Stomach (tissue), 19 donors: ENCODE measurements at places on chromosomes 7 and 10. TPM values are rescaled to one million over a fixed set of nuclear protein-coding genes. Genes with fewer than 3 reads are reported as not detected.

- H3K4me3 ChIP-seq = no peak overlapping the region
- H3K4me1 ChIP-seq = no peaks in the 10 kb centered on the region
- no peaks in the 10 kb centered on the region for H3K27me3 ChIP-seq
- no peak for DNase-seq
- no peak overlapping the region for H3K27ac ChIP-seq
- H3K36me3 ChIP-seq = no peaks in the 10 kb centered on the region
Observed at GRCh38 chr10:69815104-69815503, 13.4 kb downstream of the COL13A1 start.

- DNase-seq = no peak
- H3K4me3 ChIP-seq = no peak overlapping the region
- H3K27ac ChIP-seq = no peak overlapping the region
- H3K4me1 ChIP-seq = peaks cover 40% of the 10 kb centered on the region
- H3K27me3 ChIP-seq = no peaks in the 10 kb centered on the region
Observed at GRCh38 chr10:119526149-119526548, 16.4 kb downstream of the RGS10 start.

- H3K27ac ChIP-seq = no peak overlapping the region
- H3K4me3 ChIP-seq = no peak overlapping the region
- peaks cover 83% of the 10 kb centered on the region for H3K4me1 ChIP-seq
Observed at GRCh38 chr10:125005312-125006187, 63.6 kb downstream of the ZRANB1 start.

DNA sequence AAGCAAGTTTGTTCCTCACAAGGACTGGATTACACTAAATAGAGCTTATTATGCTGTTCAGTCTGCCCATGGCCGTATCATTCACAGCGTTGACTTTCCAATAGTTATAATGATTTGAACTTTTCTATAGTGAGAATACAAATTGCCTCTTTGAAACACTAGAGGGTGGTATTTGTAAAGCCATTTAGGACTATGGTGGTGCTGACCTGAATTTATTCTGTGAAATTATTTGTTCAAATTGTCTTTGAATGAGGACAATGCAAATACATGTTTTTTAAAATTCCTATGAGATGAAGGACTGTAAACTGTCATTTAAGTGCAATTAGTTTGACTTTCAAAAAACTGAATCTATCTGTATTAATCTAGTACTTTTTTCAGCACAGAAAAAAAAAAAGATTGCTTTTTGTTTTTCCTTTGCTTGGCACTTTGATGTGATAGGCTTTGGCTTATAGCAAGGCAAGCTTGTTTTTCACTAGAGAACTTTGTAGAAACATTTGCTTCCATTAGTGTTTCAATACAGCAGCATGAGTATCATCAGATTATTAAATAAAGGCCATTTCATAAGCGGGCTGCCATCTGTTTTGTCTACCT, 122.7 kb upstream of the TMEM229A start:
- no peak for DNase-seq
- no peaks in the 10 kb centered on the region for H3K27me3 ChIP-seq
- no peaks in the 10 kb centered on the region for H3K36me3 ChIP-seq
- H3K27ac ChIP-seq = no peak overlapping the region
- no peak overlapping the region for H3K4me3 ChIP-seq
- H3K4me1 ChIP-seq = no peaks in the 10 kb centered on the region

DNA sequence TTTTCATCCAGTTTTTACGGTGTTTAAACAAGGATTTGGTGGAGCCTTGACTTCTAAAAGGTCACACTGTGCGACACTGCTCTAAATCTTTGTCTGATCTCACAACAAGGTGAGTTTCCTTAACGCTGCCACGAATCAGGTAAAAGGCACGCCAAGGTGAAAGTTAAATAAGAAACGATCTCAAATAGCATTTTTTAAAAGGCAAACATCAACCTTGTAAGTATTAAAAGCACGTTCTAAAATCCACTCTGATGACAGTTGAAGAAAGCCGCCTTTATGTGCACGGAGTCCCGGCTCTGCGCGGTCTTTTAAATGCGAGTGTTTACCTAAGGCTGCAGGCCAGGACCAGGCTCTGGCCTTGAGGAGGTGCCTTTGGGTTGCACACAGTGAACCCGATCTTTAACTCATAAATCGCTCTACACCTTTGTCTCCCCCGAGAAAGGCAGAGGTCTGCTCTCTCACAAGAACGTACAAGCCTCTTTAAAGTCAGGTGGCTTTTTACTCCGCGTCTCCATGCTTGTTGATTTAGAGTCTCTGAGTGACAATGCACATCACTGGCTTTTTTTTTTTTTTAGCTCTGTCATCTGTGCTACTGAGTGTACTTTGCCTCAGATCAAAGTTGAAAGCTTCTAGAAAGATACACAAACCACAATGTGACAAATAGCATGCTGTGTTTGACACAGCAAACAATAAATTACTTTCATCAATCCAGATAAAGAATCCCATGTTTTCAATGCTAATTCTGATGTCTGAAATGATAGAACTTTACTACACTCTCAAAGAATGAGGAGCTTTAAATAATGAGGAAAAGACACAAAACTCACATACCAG, 25.9 kb upstream of the RNF32 start:
- DNase-seq = peak; percentile 73
- H3K27me3 ChIP-seq = peaks cover 15% of the 10 kb centered on the region
- no peak overlapping the region for H3K4me3 ChIP-seq

- no peak overlapping the region for H3K4me3 ChIP-seq
- H3K27ac ChIP-seq = no peak overlapping the region
- no peaks in the 10 kb centered on the region for H3K36me3 ChIP-seq
- H3K27me3 ChIP-seq = no peaks in the 10 kb centered on the region
- DNase-seq = no peak
Observed at GRCh38 chr7:83610649-83611304, 38.2 kb downstream of the SEMA3E start.

The PROSER2 gene
- polyA plus RNA-seq = 5.2 TPM

The ZNF107 gene
- polyA plus RNA-seq = 1.9 TPM

The GALNT17 gene
- polyA plus RNA-seq = 0.76 TPM

The TRAPPC14 gene
- 17.2 TPM for polyA plus RNA-seq

The LRRN3 gene
- not detected for polyA plus RNA-seq

The NPFFR1 gene
- polyA plus RNA-seq = not detected
